Stimulated activated CD8-positive, alpha-beta memory T cell treated with anti-CD3 and anti-CD28 coated beads, Interleukin-15, amount 100 ng/mL, for 48 hours (primary cell): ENCODE measurements at places on chromosomes 16 and 17.
A peak's percentile ranks its signal among the peaks of the same experiment; 100 is the strongest.

GRCh38 chr16:22225060-22225459 is 19.0 kb downstream of the EEF2K start:
- DNase-seq, result no peak

DNA sequence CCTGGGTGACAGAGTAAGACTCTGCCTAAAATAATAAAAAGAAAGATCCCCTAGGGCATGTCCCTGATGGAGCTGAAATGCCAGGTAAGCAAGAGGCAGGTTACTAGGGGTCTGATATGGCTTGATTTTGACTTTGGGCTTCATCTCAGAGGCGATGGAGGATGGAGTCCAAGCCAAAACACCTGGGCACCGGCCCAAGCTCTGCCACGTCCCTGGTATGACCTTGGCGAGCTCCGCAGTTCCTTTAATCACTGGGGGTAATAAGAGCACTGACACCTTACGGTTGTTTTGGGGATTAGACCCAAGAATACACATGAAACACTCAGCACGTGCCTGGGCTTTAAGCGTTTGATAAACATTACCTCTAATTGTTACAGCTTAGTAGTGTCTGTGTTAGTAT is 350.8 kb upstream of the HSBP1 start:
- no peak for DNase-seq

DNA sequence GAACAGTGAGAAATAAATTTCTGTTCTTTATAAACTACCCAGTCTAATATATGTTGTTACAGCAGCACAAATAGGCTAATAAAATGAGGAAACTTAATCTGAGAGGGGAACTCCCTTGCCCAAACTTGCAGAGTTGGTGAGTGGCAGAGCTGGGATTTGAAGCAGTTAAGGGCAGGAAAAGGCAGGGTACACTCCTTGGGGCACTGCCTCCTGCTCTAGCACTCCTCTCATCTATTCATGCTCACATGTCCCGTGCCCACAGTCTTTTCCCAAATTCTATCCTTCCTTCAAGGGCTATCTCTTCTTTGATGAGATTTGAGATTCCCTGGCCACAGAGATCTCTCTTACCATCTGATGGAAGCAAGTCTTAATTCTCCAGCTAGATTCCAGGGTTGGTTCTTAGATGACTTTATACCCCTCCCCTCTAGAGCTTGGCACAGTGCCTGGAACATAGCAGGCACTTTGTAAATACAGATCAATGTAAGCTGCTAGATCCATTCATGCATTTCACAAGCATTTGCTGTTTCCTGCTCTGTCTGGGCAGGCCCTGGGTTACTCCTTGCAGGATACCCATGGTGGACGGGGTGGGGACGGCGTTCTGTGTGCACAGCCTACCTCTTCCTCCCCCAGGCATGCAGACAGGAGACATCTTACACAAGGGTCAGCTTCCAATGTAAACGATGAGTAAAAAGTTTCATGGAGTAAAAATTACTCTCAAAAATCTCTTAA is 39.2 kb upstream of the ABCC12 start:
- no peak for DNase-seq

- DNase-seq, result no peak
These were observed 218.3 kb downstream of the FTO start for GRCh38 chr16:53922067-53922806.

GRCh38 chr17:80970762-80971703 is 20.6 kb upstream of the CHMP6 start:
- DNase-seq, result no peak

DNA sequence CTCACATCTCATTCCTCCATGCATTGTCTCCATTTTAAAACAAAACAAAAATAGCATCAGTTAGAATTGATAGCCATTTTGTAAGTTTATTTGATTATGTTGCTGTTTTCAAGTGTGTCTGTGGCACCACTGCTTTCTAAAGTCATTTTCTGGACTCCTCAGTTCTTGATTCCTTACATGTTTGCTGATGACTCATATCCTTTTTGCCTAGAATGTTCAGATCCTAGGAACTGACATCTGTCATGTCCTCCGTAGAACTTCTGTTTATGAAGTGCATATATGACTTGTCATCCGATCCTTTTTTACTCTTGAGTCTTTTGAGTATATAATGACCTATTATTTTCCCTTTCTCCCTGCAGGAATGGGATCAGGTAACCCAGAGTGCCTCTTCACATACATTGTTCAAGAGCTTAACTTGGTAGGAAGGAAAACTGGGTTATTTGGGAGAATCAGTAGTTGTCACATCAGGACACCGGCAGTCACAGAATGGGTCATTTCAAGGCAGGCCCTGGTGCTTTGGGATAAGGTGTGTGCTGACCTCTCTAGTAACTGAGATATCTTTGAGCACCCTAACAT is 69.2 kb downstream of the MAP2K4 start:
- no peak for DNase-seq

DNA sequence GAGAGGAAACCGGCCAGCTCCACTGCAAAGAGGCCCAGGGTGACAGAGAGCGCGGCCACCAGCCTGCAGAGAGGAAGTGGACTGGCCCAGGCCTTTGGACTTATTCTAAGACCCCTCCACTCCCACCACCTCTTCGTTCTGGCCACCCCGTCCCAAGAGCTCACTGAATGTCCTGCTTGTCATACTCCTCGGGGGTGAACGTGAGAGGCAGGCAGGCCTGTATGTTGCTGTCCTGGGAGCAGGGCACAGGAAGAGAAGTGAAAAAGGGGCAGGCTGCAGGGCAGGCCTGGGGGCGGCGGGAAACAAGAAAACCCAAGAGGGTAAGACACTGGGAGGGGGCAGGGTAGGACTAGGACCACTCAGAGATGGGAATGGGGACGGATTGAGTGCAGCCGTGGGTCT is 384 bp downstream of the TMEM107 start:
- no peak for DNase-seq

- no peak for DNase-seq
These were observed 31.9 kb upstream of the HEATR6 start for GRCh38 chr17:60110586-60110985.

DNA sequence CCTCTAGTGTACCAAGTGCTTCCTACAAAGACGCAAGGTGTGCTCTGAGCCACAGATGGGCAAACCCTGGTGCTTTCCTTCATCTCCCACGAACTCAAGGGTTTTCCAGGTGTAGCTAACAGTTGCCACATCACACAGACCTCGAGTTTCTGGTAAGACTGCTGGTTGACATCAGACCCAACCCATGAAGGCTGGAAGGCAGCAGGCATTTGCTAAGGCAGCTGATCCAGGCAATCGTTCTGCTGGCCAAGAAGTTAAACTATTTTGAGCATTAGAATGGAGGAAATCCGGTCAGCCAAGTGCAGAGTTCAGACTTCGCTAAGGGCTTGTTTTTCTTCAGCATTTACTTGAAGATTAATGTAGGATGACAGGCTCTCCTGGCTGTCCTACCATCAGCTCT is 11.5 kb downstream of the HAS3 start:
- DNase-seq, result no peak

- no peak for DNase-seq
These were observed 21.2 kb upstream of the PHAF1 start for GRCh38 chr16:67088551-67088950.

DNA sequence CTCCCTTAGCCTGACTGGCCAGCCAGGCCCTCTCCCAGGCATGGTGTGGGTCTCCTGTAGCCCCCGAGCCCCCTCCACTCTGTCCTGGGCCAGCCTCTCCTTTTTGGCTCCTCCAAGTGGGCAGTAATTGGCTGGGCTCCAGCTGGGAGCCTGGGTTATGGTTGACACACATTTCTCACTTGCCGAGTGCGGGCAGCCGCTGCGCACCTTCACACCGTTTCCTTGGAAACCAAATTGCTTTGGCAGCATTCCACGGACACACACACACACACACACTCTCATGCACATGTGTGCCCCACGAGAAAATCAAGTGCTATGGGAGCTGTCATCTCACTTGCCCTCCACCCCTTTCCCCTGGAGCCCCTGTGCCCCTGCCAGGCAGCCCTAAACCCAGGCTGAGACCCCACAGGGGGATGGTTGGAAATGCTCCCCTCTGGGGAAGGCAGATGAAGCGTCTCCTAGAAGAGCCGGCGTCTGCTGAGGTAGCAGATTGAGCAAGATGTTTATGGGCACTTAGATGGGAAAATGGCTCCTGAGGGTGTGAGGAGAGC is 402.7 kb upstream of the TNRC6C start:
- no peak for DNase-seq

DNA sequence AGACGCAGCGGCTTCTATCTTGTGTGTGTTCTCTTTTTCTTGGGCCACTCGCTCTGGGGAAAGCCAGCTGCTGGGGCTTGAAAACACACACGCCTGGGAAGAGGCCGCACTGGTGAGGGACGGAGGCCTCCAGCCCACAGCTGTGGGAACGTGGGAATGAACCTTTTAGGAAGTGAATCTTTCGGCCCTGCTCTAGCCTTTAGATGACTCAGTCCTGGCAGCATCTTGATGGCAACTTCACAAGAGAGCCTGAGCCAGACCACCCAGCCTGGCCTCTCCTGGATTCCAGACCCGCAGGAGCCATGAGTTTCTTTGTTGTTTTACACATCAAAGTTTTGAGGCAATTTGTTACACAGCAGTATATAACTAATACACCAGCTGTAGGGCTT is 2.2 kb upstream of the PDPK1 start:
- no peak for DNase-seq

- no peak for DNase-seq
These were observed 13.4 kb upstream of the RFFL start for GRCh38 chr17:35076874-35077273.

GRCh38 chr17:82399601-82400101 is 18.5 kb upstream of the HEXD start:
- no peak for DNase-seq

DNA sequence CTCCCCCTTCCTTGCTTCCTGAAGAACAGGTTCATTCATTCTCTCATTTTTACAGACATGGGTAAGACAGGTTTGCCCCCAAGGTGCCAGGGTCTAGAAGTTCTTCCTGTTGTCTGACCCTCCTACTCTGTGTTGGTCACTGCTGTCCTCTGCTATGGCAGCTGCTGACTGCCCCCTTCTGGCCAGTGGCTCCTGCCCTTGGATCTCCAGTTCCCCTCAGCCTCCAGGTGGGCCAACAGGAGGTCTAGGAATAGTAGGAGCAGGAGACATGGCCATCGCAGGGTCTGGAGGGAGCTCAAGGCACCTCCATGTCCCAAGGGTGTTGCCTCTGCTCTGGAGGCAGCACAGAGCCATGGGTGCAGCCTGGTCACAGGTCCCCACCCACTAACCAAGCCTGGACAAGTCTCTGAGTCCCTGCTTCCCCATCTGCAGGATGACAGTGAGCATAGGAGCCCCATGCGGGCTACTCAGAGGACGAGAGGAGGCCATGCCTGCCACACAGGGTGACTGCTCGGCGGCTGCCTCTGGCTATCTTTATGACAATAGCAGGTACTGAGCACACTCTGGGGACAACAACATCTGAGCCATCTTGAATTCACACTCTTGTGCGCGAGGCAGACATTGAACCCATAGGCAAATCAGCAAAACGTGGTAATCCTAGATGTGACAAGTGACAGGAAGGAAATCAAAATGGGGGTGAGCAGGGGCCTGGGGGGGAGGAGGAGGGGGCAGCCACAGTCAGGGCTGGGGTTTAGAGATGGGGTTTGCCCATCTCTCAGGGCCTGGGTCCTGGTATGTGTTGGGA is 27.0 kb upstream of the NXPH3 start:
- DNase-seq, result no peak

- no peak for DNase-seq
These were observed 10.7 kb downstream of the UTP4 start for GRCh38 chr16:69143116-69143515.

- DNase-seq, result no peak
These were observed 54.3 kb upstream of the MED13 start for GRCh38 chr17:62119373-62119772.

DNA sequence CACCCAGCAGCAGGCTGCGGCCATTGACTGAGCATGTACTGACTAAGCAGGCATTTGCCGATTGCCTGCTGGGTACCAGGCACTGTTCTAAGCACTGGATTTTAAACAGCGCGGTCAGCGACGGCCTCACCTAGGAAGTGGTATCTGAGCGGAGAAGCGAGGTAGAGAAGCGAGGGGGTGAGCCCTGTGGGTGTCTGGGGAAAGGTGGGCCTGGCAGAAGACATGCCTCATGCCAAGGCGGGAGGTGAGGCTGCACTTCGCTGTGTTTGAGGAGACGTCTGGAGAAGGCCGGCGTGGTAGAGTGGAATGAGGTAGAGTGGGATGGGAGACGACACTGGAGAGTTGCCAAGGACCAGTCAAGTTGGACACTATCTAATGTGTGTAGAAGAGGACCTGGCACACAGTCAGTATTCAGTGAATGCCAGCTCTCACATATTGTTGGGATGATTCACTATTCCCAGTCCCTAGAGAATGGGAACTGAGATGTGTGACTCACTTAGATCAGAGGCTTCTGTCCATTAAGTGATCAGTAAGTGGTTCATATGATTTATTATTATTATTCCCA is 14.4 kb downstream of the SYCE1L start:
- no peak for DNase-seq

DNA sequence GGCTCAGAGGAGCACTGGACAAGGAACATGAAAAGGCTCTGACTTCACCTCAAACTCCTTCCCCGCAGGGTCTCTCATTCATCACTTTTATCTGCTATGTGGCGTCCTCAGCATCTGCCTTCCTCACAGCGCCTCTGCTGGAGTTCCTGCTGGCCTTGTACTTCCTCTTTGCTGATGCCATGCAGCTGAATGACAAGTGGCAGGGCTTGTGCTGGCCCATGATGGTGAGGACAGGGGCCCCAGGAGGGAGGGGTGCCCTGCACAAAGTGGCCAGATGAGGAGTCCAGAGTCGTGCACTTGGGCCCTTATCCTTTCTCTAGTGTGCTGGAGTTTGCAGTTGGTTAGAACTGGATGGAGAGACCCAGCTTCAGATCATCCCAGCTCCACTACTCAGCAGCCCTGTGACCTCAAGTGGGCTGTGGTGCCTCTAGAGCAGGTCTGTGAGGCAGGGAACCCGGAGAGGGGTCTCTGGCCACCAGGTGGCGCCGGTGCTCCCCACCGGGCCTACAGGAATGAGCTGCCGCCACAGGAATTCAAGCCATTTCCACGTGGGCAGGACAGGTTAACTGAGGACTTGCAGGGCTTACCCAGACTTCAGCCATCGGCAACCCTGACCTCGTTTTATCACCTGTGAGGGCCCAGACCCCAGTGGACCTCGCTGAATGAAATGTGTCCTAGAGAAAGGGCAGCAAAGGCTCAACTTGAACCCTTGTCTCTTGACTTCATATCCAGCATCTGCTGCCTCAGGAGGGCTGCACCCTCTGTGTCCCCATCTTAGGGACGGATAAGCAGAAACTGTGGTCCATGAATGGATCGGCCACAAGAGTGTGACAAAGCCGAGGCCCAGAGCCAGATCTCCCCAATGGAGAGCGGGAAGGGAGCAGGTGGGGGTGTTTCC is 4.0 kb downstream of the CMTM3 start:
- peak; percentile 78 for DNase-seq

- no peak for DNase-seq
These were observed 139.2 kb upstream of the HS3ST2 start for GRCh38 chr16:22674832-22675191.

- DNase-seq, result no peak
These were observed 7.5 kb upstream of the BCO1 start for GRCh38 chr16:81231014-81231413.
